ENCODE measurements at places on chromosomes 1 and 21. TPM values are rescaled to one million over a fixed set of nuclear protein-coding genes. Genes with fewer than 3 reads are reported as not detected.

The ZNF695 gene
- not detected for total RNA-seq

The TMPRSS15 gene
- not detected for total RNA-seq

The HMCN1 gene
- total RNA-seq, result 3.8 TPM

The ANXA9 gene
- total RNA-seq, result 0.27 TPM

The CDCA8 gene
- 0.32 TPM for total RNA-seq

Measured in left ventricle myocardium superior (tissue), 1 donor.